Activated T-cell treated with anti-CD3 and anti-CD28 coated beads for 4 hours (primary cell): ENCODE measurements at places on chromosomes 7 and 10.

GRCh38 chr7:27661811-27662489 is 733 bp downstream of the HIBADH start:
- peak; percentile 10 for DNase-seq

- no peak for DNase-seq
These were observed 90.9 kb downstream of the BAMBI start for GRCh38 chr10:28768227-28768626.

DNA sequence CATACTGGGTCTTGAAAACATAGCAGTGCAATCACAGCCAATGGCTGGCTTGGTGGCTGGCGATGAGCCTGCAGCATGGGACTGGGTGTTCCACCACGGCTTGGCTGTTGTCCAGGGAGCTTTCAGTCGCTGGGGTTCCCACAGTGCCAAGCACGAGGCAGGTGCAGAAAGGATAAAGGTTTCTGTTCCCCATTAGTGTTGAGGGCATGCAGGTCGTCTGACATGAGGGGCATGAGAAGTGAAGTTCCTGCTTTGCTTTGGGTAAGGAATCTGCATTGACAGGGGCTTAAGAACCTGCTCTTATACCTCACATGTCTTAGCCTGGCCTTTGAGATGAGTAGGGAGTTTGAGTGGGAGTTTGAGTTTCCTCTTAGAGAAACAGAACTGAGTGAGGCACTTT is 9.0 kb upstream of the CFTR start:
- DNase-seq, result no peak

GRCh38 chr7:158759749-158760444 is 55.3 kb upstream of the NCAPG2 start:
- DNase-seq, result no peak

DNA sequence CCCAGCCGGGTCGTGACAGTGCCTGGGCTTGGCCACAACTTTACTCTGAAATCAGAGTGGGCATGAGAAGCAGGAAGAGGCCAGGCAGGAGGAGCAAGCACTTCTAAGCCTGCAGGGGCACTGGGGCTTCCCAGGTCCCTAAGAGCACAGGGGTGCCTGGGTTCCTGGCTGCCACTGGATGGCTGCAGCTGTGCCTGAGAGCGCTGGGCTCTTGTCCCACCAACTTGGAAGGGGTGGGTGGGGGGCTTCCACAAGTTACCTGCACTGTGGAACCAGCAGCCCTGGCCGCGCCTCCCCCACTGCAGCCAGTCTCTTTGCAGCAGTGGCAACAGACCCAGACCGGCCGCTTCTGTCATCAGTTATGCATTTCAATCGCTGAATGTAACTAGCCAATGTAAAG is 434.7 kb upstream of the GRM3 start:
- DNase-seq, result no peak

DNA sequence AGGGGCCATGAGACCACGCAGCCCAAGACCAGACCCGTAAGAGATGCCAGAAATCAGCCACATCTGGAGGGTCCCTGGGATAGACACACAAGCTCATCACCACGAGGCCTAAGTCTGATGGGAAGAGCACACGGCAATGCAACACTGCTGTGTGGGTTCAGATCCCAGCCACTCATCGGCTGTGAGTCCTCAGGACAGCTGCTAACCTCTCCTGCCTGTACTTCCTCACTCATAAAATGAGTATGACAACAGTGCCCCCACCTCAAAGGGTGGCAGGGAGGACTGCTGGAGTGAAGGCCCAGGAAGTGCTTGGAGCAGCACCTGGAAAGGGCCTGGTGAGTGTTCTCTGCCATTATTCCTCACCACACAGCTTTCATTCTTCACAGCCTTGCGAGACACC is 60.9 kb downstream of the MAD1L1 start:
- no peak for DNase-seq

GRCh38 chr7:148701414-148701813 is 2.7 kb downstream of the CUL1 start:
- no peak for DNase-seq

DNA sequence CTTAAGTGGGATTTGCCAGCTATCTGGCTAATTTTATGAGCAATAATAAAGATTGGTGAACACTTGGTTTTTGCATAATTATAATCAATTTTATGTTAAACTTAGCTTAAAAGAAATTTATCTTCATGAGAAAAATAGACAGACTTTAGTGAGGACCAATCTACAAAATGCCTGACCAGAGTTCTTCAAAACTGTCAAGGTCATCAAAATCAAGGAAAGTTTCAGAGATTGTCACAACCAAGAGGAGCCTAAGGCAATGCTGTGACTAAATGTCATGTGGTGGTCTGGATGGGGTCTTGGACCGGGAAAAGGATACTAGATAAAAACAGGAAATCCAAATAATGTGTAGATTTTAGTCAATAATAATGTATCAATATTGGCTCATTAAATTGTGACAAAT is 17.7 kb upstream of the FAM170B start:
- DNase-seq, result no peak

DNA sequence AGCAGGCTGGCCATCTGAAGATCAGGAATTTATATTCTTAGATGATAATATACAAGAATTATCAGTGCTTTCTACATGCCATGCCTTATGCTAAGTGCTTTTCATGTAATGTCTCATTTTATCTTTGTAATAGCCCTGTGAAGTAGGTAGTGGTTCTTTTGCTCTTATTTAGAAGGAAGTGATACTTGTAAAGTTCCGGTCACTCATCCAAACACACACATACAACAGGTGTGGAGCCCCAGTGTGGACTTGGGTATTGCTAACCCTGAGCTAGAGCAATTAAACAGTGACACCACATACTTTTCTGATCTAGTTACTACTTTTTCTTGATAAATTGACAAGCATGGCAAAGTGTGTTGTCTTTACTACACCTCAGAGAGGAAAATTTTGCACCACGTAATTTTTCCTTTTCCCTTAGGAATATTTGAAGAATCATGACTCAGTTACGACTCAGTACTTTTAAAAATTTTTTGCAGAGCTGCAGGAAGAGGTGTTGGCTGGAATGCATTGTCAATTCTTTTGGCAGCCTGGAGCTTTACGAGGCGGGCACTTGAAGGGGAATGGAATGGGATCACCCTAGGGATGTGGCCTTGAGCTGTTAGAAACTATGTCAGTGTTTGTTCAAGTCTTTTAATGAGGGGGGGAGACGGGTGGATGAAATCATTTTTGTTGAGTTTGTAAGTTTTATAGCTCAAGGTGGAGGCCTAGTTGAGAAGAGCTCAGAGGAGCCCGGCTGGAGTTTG is 212.5 kb upstream of the CELF2 start:
- no peak for DNase-seq

- DNase-seq, result no peak
These were observed 174.1 kb downstream of the JAZF1 start for GRCh38 chr7:28006491-28006890.

- no peak for DNase-seq
These were observed 254.1 kb downstream of the RELN start for GRCh38 chr7:103735377-103735776.

- no peak for DNase-seq
These were observed 97.4 kb downstream of the ARID5B start for GRCh38 chr10:61998937-61999336.

- no peak for DNase-seq
These were observed 63.5 kb downstream of the ZNF365 start for GRCh38 chr10:62437696-62438095.

- DNase-seq, result no peak
These were observed 295.3 kb downstream of the SKIDA1 start for GRCh38 chr10:21230219-21230618.

GRCh38 chr10:12194752-12195271 is 879 bp downstream of the NUDT5 start:
- DNase-seq, result peak; percentile 21

DNA sequence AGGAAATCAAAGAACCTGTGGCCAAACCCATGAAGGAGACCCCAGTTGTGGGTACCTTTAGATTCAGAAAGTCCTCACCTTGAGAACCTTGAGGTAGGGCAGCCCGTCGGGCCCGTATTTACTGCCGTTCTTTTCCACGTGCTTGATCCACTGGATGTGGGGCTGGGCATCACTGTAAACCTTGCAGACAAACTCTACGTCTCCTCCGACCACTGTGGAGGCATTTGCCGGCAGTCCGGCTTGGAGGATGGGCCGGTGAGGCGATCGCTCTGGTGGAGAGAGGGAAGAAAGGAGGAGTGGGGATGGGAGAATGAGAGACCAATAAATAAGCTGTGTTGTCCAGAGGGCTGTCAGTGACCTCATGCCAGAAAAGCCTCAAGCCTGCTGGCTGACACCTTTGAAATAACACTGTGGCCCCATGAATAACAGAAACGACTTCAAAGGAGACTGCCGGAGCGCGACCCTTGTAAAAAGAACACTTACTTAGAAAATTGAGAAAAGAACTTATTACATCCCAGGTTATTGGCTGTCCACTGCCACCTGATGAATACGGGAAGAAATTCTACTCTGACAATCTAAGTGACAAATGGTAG is 78.2 kb downstream of the FGFR2 start:
- DNase-seq, result no peak

DNA sequence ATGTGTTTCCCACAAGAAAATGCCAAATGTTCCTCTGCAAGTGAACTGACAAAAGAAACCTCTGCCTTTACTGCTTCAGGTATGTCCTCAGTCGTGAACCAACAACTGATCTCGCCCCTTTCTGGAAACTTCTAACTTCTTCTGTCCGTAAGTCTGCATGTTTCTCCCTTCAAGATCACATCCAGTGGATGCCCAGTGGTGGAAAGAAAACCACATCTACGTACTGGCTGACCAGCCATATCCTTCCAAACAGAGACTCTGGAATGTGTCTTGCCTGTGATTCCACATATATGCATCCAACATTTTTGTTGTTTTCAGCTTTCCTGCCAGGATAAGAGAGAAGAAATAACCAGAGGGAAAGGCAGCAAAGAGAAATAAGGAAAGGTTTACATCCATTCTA is 152.7 kb downstream of the GLI3 start:
- no peak for DNase-seq

GRCh38 chr7:90709501-90710465 is 113.7 kb downstream of the CDK14 start:
- no peak for DNase-seq

- no peak for DNase-seq
These were observed 209.2 kb upstream of the PPP2R2D start for GRCh38 chr10:131691481-131692090.

DNA sequence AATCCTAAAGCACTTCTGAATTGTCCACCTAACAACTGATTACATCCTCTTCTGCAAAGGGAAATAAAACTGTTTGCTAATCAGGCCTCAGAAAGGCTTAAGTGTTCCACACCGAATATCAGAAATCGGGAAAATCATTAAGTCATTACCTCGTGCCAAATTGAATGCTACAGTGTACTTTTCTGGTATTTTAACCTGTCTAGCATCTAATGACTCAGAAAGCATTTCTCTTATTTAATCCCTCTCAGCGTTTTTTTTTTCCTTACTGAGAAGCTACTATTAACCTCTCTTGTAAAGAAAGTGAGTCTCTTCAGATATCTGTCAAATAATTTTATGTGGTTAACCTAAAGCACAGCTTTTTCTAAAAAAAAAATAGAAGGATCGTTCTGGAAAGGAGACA is 28.6 kb downstream of the VIM start:
- no peak for DNase-seq

DNA sequence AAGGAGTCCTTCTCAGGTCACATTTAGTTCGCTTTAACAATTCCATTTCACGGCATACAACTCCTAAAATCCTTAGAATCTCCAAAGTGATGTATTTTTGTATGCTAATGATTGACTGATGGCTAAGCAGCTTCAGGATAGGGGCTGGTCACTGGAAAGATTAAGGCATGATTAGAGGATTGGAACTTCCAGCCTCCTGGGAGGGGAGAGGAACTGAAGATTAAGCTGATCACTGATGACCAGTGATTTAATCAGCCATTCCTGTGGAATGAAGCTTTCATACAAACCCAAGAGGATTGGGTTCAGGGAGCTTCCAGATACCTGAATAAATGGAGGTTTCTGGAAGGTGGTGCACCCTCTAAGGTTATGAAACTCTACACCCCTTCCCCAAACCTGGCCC is 123.9 kb upstream of the CDK13 start:
- DNase-seq, result no peak

- DNase-seq, result no peak
These were observed 556.3 kb downstream of the GRM8 start for GRCh38 chr7:126696256-126697038.

DNA sequence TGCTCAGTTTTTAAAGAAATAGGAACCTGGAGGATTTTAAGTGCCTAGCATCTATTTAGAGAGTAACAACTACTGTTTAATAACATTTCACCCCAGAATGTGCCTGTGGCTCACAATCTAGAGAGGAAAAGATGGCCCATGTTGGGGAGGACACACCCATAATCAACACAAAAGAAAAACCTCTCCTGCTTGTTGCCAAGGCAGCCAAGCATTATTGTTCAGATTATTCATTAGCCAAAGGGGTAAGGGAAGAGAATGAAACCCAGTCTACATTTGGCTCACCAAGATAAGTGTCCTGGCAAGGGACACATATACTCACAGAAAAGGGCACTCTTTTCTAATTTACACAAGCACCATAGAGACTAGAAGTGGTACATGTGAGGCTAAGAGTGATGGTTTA is 17.7 kb upstream of the IFIT1B start:
- no peak for DNase-seq

DNA sequence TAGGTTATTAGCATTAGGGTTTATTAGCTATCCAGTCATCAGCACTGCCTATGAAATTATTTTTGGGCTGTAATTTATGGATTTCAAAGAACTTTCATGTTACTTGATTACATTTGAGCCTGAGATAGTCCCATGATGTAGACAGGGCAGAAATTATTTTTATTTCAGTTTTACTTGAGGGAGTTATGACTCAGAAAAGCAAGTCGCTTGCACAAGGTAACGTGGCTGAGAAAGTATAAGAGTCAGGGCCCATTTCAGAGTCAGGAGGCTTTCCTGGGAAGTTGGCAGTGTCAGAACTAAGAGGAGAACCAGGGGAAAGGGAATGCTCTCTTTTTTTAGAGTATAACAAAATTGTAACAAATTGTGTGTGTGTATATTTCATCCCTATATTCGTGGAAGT is 16.5 kb downstream of the GATA3 start:
- DNase-seq, result no peak

DNA sequence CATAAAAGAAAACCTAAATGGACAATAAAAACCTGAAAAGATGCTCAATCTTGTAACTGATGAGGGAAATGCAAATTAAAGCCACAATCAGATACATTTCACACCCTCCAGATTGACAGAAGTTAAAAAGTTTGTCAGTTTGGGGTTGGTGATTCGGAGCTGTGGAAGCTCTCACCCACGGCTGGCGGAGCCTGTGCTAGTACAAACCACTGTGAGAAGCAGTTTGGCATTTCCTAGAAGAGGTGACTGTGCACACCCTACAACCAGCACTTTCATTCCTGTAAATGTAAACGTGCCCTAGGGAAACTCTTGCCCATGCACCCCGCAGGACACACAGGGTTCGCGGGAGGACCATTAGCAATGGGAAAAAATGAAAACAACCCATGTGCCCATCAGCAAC is 114.1 kb downstream of the BMS1 start:
- DNase-seq, result no peak

GRCh38 chr7:121876656-121877500 is 3.9 kb downstream of the PTPRZ1 start:
- DNase-seq, result no peak

DNA sequence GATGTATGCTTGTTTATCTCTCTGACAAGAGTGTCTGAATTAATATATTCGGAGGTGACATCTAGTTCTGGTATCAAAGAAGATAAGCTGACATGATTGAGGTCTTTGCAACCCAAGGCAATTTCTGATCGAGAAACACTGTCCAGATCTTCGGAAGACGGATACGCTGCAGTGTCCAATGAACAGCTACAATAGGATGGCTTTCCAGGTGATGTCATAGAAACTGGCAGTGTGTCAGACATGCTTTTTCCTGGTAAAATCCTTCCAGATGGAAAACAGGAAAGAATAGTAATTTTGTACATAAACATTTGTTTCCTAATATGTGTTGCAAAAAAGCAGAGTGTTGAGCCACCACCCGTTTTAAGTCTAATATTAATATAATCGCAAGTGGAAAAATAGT is 33.4 kb downstream of the VWDE start:
- no peak for DNase-seq
